Transverse colon (tissue), 4 donors: ENCODE measurements at places on chromosomes 7 and 10. TPM values are rescaled to one million over a fixed set of nuclear protein-coding genes. Genes with fewer than 3 reads are reported as not detected.

DNA sequence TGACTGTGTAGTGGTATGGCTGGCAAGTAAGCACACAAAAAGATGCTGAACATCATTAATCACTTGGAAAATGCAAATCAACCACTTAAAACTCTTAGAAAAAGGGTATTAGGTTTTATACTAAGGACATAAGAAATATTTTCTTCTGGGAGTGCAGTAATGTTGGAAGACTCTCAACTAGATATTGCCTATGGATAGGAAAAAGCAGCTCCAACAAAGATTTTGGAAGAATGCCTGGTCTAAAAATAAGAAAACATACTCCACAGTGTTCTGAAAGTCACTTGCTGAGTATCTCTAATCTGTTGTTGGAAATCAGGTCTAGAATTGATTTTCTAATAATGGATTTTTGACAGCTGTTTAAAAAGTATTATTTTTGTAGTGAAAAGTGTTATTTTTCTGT, 50.8 kb upstream of the PHYHIPL start:
- no peak for DNase-seq

LEP gene
- 10.8 TPM for total RNA-seq

DNA sequence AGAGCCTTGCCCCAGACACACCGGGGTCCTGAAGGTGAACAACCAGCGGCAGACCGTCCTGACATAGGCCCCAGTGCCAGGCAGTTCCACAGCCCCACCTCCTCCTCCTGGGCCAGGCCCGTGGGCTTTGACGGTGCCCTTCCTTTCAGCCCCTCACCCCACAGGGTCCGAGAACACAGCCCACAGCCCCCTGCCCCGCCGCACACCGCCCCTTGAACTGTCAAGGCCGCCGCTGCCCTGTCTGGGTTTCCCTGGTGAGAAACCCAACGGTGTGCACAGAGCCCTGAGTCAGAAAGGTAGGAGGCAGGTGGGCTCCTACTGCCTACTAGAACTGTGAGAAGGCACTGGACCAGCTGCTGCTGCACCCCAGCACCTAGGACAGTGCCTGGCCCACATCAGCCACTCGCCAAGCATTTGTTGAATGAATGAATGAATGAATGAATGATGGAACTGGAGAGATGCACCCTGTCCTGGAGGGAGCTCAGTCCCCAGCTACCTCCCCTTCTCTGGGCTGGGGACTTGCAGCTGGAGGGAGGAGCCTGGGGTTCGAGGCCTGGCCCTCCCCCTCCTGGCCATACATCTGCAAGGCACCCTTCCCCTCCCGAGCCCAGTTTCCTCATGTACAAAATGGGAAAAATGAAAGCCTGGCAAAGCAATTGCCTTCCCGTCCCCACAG, 117.9 kb downstream of the SLIT1 start:
- no peak for DNase-seq

GRCh38 chr7:127177156-127177555, 75.6 kb downstream of the GRM8 start:
- no peak for DNase-seq

FAM13C gene
- total RNA-seq: 6.0 TPM

DNA sequence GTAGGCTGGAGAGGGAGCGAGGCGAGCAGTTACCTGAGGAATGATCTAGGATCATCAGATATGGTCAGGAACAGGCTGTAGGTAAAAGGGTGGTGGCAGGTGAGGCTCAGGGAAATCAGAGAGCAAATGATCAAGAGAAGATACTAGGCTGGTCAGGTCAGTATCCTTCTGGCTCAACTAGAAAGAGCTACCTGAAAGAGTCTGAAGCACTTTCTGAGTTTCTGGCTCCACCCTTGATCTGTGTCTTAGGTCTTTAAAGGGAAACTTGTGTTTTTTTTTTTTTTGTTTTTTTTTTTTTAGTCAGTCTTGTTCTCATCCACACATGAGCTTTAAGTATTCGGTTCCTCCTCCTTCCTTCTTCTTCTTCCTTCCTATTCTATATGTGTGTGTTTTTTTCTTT, 10.5 kb downstream of the ADAM22 start:
- DNase-seq: no peak
